ENCODE measurements at places on chromosomes 11 and 22.

DNA sequence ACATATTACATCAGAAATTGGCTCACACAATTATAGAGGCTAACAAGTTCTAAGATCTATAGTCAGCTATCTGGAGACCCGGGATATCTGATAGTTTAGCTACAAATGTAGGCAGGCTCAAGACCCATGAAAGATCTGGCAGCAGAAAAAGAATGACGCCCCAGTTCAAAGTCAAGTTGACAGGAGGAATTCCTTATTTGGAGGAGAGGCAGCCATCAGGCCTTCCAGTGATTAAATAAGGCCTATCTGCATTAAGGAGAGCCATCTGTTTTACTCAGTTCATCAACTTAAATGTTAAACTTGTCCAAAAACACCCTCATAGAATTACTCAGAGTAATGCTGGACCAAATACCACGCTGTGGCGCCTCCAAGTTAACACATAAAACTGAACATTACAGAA lies 1402.6 kb downstream of the FAM181B start:
- no peak for DNase-seq

DNA sequence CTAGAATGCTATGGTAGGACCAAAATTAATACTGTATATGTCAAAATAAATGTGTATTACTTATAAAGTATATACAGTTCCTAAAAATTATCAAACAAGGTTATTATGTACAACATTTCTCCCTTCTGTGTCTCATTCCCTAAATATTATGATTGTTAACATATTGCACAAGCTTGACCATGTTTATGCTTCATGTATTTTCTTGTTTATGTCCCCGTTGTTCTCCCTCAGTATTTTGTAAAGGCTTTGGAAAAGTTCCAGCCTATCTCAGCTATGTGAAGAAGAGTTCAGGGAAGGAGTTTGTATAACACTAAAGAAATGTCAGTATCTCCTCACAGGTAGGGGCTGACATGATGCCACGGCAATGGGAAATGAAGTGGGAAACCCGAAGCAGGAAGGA lies 19.6 kb downstream of the ADM start:
- no peak for DNase-seq

GRCh38 chr22:40352763-40353162 lies 6.5 kb downstream of the ADSL start:
- no peak for DNase-seq

- no peak for DNase-seq
These were observed 31.0 kb downstream of the FZD4 start for GRCh38 chr11:86923999-86924766.

- DNase-seq = no peak
These were observed at the start of gene P2RY2 for GRCh38 chr11:73218106-73218829. Gene P2RY2 (plus strand): TSS chr11:73218281. CDS start chr11:73234160, 15,879 bp downstream.

DNA sequence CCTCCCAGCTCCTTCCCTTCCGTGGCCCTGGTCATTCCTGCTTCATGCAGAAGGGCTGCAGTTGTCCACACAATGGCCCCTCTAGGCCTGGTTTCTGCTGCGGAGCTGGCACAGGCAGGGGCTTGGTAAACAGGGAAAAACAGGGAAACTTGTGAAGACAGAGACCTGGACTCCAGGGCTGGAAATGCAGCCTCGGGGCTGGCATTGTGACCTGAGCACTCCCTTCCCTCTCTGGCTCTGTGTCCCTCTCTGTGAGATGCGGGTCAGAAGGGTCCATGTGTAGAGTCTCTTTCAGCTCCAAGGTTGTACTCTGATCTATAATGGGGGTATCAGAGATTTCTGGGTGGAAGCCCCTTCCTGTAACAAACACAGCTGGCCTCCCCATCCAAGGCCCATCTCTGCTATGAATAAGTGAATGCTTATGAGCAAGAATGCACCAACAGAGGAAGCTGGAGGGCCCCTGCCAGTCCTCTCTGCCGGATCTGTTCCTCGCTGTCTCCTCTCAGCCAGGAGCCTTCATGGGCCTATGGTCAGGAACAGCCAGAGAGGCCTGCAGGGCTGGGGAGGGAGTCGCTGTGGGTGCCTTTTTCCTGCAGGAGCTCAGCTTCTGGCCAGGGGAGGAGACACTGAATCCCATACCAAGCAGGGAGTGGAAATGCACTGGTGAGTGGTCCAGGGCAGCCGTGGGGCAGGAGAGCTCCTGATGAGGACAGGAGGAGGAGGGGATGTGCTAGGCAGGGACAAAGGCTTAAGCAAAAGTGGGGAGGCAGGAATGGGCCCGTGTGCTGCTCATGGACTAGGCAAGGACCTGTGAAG lies 6.7 kb upstream of the DERL3 start:
- DNase-seq = no peak

GRCh38 chr11:64339754-64340408 lies at the start of gene CCDC88B:
Gene CCDC88B (plus strand): TSS chr11:64340204. CDS start chr11:64340267, 63 bp downstream.
- peak; percentile 84 for DNase-seq

GRCh38 chr11:131954146-131954545 lies 583.7 kb downstream of the NTM start:
- no peak for DNase-seq

DNA sequence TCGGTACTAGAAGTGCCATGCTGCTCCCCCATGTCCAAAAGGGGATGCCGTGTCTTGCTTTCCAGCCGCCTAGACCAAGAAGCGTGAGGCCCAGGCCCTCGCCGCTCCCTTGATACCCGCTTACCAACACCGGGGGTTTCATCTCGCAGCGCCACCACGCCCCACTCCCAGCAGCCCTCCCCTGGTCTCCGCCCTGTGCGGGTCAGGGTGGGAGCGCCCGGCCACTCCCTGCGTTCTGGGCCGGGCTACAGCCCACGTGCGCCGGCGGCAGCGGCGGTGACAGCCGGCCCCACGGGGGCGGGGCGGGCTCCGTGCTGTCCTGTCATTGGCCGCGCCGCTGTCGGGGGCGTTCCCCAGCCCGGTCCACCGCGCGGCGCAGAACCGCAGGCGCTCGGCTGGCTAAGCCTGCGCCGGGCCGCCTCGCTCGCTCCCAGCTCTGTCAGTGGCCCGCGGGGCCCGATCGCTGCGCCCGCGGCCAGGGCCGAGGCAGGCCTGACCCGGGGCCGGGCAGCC lies at the start of gene MICAL2:
Gene MICAL2 (plus strand): TSS at position 390 of the 513 bp plus-strand sequence. CDS start 51,566 bp downstream, outside the sequence.
- DNase-seq = peak; percentile 56

- no peak for DNase-seq
These were observed 91.5 kb downstream of the MN1 start for GRCh38 chr22:27709919-27710675.

GRCh38 chr11:67405196-67405567 lies 1.3 kb downstream of the TBC1D10C start:
- DNase-seq = no peak

DNA sequence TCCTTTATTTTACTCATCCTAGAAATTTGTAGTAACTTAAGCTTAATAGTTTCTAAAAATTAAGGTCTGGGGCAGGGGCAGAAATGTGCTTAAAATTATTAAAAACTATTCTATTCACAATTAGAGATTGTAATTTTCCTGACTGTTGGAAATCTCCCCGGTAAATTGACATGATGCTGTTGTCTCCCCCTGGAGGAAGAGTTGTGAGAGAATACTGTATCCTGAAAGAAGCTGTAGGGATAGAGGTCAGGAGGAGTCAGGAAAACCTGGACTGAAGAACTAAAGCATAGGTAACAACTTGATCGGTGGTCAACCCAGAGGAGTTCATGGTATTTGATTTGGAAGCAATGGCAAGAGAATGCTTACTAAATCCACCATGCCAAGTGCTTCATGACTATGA lies 16.2 kb upstream of the ESAM start:
- no peak for DNase-seq
